ENCODE measurements at places on chromosomes 16 and 17.
A peak's percentile ranks its signal among the peaks of the same experiment; 100 is the strongest.

DNA sequence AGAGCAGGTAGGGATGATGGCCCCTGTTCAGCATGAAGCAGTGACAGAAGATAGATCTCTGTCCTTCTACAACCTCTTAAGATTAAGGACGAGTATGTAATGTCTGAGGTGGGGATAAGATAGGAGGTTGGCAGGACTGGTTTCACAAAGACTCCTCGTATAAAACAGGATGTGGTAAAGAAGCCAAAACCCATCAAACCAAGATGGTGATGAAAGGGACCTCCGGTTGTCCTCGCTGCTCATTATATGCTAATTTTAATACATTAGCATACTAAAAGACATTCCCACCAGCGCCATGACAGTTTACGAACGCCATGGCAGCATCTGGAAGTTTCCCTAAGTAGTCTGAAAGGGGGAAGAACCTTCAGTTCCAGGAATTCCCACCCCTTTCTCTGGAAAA is 27.3 kb downstream of the MIS12 start:
- no peak for DNase-seq

DNA sequence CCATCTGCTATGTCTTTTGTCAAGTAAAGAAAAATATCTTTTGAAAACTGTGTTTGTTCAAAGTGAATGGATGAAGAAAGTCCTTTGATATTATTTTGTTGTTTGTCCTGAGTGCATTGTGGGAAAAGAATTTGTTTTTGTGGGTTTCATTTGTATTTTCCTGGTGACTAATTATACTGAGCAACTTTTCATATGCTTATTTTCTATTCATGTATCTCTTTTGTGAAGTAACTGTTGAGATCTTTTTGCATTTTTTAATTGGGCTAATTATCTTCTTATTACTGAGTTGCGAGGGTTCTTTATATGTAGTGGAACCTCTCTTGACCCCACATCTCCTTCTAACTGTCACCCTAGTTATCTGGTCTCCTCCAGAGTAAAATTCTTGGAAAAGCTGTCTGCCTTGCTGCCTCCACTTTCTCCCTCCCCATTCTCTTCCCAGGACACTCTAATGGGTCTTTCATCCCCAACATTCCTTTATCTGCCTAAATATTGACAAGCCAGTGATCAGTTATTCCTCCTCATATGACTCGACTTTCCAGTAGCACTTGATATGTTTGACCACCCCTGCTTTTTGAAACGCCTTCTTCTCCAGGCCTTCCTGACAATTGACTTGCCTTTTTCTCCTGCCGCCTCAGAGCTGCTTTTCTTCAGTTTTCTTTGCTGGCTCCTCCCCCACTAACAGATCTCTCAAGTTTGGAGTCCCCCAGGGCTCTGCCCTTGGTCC is 117.6 kb upstream of the HAS3 start:
- no peak for DNase-seq

GRCh38 chr17:76553178-76553908 is 13.5 kb downstream of the PRCD start:
- no peak for DNase-seq

DNA sequence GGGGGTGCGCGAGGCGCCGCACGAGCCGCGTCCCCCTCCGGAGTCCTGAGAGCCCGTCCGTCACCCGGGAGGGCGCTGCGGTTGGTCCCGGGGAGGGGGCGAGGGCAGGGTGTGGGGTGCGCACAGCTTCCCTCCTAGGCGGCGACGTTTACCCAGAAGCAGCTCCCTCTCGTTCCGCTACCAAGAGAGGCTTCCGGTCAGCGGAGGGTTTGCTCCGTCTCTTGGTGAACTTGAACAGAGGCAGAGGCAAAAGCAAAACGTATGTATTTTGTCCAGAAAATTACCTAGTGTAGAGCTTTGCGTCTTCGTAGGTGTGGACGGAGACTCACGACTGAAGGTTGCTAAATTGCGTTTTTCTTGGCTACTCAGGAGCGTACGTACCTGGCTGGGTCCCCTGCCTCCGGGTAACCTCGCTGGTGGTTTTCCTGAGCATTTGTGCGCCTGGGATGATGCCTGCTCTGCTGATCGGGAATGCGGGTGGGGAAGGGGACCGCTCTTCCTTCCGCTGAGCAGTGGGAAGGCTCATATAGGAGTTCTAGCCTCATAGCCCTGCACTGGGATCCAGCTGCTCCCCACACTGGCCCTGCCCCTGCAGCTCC is 833 bp downstream of the WSCD1 start:
- DNase-seq: no peak

DNA sequence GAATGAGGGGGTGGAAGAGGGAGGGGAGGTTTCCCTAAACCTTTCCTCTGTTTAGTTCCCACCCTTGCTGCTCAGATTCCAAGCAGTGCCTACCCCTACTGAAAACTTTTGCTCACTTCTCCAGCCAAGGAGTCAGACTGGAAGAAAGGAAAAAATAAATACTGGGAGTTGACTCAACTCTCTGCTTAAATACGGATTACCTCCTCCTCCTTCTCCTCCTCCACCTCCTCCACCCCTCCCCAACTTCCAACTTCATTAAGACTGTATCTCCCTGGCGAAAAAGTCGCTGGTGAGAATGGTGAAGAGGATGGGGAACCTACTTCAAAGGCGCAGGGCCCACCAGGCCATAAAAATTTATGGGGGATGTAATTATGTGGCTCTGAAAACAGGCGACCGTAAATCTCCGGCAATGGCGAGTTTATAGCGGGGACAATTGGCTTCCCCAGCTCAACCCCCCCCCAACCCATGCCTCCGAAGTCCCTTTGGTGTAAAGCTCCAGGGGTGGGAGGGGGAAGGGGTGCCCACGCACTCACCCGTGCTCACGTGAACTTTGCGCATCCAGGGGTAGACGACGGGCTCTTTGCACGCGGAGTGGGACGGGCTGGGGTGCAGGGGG is 712 bp downstream of the HOXB4 start:
- DNase-seq: no peak

GRCh38 chr17:69812240-69812837 is 262.7 kb upstream of the KCNJ16 start:
- DNase-seq: no peak

GRCh38 chr17:44170499-44171201 is at the start of gene ASB16:
Gene ASB16 (plus strand): TSS chr17:44170704. CDS start chr17:44170790, 86 bp downstream.
- DNase-seq: no peak

GRCh38 chr17:78774956-78775571 is 7.0 kb downstream of the CYTH1 start:
- no peak for DNase-seq

GRCh38 chr16:8554022-8554421 is 36.3 kb downstream of the TMEM114 start:
- no peak for DNase-seq

- no peak for DNase-seq
Measured at GRCh38 chr16:85529489-85530369, 83.4 kb upstream of the GSE1 start.

- DNase-seq: no peak
Measured at GRCh38 chr16:66359012-66359411, 7.5 kb upstream of the CDH5 start.

GRCh38 chr16:6284731-6285130 is 1047.9 kb upstream of the RBFOX1 start:
- no peak for DNase-seq

GRCh38 chr16:86834451-86835035 is 256.2 kb downstream of the FOXL1 start:
- DNase-seq: no peak

DNA sequence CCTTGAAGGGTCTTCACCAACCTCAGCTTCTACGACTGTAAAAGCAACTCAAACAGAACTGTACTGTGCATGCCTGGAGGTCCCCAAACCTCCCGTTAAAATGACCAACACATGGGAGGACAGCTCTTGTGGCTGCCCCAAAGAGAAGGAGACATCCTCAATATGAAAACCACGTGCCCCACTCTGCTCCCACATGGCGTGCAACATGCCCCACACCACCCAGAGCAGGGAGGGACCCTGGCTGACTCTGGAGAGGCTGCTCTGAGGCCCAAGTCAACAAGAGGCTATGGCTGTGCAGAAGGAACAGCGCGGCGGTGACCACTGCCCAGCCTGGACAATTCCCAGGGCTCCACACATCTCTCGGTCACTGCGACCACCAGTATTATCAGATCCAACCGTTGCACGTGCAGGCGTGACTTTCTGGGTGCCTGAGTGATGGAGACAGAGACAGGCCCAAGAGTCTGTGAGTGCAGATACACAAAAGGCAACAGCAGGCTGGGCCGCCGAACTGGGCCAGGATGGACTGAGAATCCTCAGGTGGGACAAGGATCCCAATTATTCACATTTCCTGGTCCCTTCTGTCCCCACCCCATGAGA is 1.4 kb downstream of the PLD6 start:
- DNase-seq: no peak

DNA sequence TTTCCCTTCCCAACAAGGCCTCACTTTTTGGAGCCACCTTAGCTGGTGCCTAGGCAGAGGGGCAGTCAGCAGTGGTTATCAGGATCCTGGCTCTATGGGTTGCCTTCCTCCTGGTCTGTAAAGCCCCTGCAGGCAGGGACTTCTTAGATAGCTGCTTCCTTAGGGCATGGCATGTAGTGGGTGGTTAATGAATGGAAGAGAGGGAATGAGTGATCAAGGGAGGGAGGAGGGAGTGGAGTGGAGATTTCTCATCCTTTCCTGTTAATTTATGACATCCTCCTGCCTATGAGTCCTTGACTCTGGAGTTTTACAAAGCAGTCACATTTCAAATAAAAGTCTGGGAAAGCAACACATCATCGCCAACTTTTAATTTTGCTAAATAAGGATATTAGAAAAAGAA is 40.7 kb downstream of the SNX20 start:
- no peak for DNase-seq

- peak; percentile 67 for DNase-seq
Measured at GRCh38 chr17:7579001-7579833, at the start of gene CD68. Gene CD68 (plus strand): TSS chr17:7579638. CDS start chr17:7579678, 40 bp downstream.

- DNase-seq: no peak
Measured at GRCh38 chr16:64167936-64168335, 953.9 kb downstream of the CDH11 start.

- DNase-seq: no peak
Measured at GRCh38 chr16:17082095-17082882, 388.5 kb downstream of the XYLT1 start.

GRCh38 chr16:55489119-55489955 is 10.3 kb downstream of the MMP2 start:
- DNase-seq: no peak

GRCh38 chr16:67431775-67432505 is 1.0 kb downstream of the HSD11B2 start:
- DNase-seq: no peak

DNA sequence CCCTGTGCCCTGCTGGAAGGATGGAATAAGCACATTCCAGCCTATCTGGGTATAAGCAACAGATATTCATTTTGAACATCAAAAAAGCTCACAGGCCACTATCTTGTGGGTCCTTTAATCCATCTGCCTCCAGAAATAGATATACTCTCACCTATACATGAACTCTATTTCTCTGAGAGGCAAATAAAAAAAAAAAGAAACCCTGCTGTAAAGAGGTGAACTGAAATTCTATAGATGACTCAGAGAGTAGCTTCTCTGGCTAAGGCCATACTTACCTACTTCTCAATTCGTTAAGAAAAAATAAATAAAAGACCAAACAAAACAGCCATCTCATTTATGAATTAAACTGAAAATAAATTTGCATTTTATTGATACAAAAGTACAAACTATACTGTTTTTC is 86.3 kb downstream of the DYNLRB2 start:
- no peak for DNase-seq

- DNase-seq: peak; percentile 38
Measured at GRCh38 chr17:40485851-40486521, 15.4 kb downstream of the TNS4 start.

GRCh38 chr16:25014500-25015147 is 545 bp downstream of the ARHGAP17 start:
- DNase-seq: no peak

- no peak for DNase-seq
Measured at GRCh38 chr16:80006241-80007215, 406.0 kb upstream of the MAF start.

GRCh38 chr16:4525069-4525468 is 13.5 kb downstream of the CDIP1 start:
- DNase-seq: no peak

GRCh38 chr16:89815639-89816348 is 653 bp downstream of the FANCA start:
- DNase-seq: no peak

- DNase-seq: no peak
Measured at GRCh38 chr17:68205808-68206720, 41.8 kb upstream of the AMZ2 start.

GRCh38 chr16:51181503-51181811 is 30.4 kb upstream of the SALL1 start:
- DNase-seq: no peak

Data from omental fat pad (tissue), 4 donors.